T-helper 2 cell (primary cell): ENCODE measurements at places on chromosomes 16 and 17.

DNA sequence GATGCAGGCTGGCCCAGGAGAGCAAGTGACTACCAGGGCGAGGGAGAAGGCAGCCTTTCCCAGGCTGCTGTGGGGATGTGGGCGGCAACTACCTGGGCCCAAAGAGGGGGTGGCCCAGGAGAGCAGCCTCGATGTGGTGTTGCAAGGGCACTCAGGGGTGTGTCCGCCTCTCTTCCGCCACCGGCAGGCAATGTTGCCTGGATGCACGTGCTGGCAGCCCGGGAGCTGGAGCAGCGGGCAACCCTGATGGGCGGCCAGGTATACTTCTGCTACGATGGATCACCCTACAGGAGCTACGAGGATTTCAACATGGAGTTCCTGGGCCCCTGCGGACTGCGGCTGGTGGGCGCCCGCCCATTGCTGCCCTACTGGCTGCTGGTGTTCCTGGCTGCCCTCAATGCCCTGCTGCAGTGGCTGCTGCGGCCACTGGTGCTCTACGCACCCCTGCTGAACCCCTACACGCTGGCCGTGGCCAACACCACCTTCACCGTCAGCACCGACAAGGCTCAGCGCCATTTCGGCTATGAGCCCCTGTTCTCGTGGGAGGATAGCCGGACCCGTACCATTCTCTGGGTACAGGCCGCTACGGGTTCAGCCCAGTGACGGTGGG is 2.7 kb downstream of the HSD3B7 start:
- no peak for DNase-seq

DNA sequence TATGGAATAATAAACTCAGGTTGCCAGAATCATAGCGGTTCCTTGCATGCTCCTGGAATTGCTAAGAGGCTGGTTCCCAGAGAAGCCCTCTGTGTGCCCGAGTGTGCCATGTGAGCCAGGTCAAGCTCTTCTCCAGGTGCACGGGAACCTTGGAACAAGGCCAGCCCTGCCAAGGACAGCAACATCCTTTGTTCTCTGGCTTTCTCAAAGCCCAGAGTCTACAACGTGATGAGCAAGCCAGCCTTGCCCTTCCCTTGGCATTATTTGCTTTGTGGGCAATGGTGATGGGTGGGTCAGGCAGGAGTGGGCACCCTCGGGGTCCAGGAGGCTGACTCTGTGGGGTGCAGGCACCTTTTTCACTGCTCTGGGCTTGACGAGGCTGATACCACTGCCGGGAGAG is 14.2 kb upstream of the SEC14L1 start:
- no peak for DNase-seq

DNA sequence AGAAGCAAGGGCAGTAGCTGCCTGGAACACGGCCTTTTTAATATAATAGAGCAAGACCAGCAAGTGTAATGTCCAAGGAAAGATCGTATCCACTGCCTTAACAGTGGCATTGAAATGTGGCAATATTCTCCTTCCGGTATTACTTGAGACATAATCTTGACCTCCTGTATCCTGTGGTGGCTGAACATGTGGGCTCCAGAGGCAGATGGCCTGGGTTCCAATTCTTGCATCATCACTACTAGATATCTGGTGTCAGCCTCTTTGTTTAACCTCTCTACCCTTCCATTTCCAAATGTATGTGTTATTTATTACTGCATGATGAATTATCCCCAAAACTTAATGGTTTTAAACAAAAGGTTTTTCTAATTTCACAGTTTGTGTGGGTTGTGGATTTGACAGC is 3.5 kb upstream of the CDYL2 start:
- DNase-seq, result no peak

DNA sequence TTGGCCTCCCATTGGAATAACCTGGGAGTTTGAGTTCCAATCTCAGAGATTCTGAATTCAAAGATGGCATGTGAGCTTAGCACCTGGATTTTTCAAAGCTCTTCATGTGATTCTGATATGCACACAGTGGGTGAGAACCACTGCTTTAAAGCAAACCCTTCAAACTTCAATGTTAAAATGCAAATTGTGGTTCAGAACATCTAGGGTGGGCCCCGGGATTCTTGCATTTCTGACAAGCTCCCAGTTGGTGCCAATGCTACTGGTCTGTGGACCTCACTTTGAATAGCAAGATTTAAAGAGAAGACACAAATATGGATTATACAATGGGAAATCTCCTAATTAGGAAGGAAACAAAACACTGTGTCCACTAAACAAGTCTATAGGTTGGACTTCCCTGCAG is 43.8 kb upstream of the GPRC5B start:
- DNase-seq, result no peak

GRCh38 chr16:80899809-80900592 is 95.6 kb upstream of the CDYL2 start:
- no peak for DNase-seq

- no peak for DNase-seq
These were observed 43.0 kb upstream of the MYOCD start for GRCh38 chr17:12622726-12623125.

- DNase-seq, result no peak
These were observed 15.9 kb upstream of the CDC42EP4 start for GRCh38 chr17:73327676-73328075.

GRCh38 chr17:41096055-41096454 is 1.9 kb downstream of the KRTAP4-8 start:
- no peak for DNase-seq

DNA sequence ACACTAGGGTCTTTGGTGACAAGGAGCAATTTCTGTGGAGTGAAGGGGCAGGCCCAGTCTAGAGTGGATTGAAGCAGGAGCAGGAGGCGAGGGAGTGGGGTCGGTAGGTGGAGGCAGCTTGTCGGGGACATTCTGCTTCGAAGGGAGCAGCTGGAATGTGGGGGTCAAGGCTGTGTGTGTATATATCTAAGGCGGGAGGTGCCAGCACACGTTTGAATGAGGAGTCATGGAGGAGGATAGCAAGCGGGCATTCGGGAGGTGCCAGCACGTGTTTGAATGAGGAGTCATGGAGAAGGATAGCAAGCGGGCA is 17.7 kb downstream of the NT5M start:
- DNase-seq, result no peak

GRCh38 chr16:1168837-1169236 is 15.9 kb downstream of the CACNA1H start:
- no peak for DNase-seq

DNA sequence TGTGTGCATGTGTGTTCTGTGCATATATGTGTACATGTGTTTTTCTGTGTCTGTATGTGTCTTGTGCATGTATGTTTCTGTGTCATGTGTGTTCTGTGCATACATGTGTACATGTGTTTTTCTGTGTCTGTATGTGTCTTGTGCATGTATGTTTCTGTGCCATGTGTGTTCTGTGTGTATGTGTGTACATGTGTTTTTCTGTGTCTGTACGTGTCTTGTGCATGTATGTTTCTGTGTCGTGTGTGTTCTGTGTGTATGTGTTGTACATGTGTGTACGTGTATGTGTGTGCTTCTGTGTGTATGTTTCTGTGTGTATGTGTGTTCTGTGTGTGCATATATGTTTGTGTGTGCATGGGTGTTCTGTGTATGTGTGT is 8.4 kb upstream of the RAB37 start:
- DNase-seq, result no peak

GRCh38 chr16:28093385-28093725 is 29.8 kb upstream of the GSG1L start:
- no peak for DNase-seq
